ENCODE measurements at places on chromosomes 1 and 21.
A peak's percentile ranks its signal among the peaks of the same experiment; 100 is the strongest.

DNA sequence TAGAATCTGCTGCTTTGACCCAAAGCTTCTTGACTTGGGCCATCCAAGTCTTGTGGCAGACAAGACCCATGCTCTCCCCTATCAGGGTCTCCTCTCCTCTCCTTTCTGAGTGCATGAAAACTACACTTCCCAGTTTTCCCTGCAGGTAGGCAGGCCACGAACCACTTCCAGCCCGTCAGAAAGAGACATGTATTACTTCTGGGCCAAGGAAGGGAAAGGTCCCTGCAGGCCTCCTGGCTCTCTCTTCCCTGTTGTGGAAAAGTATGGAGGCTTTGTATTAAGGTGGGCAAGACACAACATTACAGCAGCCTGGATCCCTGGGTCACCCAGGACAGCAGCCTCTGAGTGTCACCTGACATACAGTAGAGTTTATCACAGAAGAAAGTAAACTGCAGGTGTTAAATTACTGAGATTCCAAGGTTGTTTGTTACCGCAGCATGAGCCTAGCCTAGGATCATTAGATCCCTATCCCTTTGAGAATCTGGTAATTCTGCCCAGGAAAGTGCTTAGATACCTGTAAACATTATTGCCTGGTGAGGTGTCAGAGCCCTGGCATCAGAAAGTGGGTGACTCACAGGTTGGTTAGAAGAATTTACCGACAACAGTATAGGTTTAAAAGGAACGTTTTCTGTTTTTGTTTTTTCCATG, 717.3 kb downstream of the MATN1 start:
- DNase-seq = no peak

- DNase-seq = no peak
Measured at GRCh38 chr1:68633141-68633919, 136.4 kb upstream of the DEPDC1 start.

DNA sequence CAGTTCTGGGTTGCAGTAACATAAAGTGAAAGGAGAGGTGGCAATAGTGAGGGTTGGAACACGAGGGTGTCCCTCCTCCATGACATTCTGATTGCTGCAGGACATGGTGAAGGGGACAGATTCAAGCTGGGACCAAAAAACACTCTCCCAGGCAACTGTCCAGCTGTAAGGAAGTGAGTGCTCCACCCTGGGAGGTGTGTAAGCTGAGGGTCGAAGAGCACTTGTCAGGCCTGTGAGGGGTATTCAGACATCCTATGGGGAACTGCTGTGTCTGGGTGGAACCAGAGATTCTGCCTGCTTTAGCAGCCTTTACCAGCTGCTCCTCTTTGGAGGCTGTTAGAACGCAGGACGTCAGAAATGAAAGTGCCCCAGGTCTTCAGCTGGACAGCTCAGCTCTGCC, 212.1 kb downstream of the TRABD2B start:
- no peak for DNase-seq

GRCh38 chr1:70528590-70529333, 117.7 kb downstream of the CTH start:
- DNase-seq = peak; percentile 20

GRCh38 chr21:15823486-15824150, 93.8 kb downstream of the USP25 start:
- DNase-seq = no peak

- DNase-seq = no peak
Measured at GRCh38 chr1:186662752-186663151, 17.5 kb downstream of the PTGS2 start.

DNA sequence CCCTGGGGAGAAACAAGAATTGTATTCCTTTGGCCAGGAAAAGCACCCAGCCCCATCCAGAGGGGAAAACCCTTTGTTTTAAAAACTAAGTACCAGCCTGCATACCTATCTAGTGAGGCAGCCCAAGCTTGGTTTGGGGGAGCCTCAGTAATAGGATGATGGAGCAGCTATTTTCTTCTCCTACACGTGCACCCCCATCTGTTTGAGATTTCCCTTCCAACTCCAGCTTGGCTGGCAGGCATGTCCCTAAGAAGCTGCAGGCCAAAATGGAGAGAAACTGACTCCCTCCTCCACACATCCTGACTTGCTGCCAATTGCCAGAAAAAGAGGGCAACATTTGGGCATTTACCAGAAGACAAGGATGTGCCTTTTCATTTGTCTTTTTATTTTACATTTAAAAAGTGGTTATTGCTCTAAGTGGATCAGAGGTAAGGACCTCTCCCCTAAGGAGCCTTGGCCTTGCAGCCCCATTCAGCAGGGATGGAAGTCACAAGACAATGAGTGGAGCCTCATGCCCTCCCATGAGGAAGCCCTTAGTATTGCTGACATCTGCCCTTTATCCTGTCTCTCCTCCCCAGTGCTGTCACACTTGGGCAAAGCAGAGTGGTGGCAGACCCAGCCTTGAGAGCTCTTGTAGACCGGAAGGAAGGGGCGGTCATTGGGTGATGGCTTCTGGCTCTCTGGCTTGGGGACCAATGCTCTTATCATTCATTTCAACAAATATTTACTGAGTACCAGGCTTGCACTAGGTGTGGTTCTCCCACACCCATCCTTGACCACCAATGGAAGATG, 8.6 kb downstream of the FNDC5 start:
- DNase-seq = no peak

- no peak for DNase-seq
Measured at GRCh38 chr1:245306628-245307410, 152.0 kb downstream of the KIF26B start.

DNA sequence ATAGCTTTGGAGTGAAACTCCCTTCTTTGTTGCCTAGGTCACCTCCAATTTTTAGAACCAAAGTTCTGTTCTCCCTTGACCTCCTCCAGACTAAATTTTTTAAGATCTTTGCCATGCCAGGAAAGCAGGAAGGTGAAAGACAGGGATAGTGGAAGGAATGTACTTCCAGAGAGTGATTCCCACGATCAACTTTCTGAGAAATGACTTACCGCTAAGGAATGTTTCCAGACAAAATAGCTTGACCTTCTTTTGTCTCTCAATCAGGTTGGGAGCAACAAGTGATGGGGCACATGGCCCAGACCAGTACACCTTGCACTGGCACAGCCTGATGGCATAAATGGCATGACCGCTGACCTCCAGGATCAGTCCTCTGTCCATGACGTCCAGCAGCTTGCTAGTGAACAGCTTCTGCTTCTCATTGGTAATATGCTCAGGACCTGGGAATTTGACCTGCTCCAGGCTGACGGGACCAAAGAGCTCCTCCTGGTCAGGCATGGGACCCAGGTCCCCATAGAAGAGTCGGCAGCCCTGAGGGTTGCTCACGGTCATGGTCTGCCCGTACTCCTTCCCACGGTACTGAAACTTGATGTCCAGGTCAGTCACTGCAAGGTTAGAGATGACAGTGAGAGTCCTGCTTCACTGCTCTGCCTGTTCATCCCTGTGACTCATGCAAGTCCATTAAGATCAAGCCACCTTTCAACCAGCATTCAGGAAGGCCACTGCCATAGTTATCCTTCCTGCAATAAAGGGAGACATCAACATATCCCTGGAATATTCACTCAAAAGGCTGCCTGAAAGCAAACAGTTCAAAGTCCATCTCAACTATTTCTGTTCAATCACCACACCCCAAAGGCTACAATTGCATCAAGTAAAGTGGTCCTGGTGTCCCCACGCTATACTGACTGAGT, 6.2 kb upstream of the C1orf74 start:
- no peak for DNase-seq

GRCh38 chr1:46687093-46687659, 15.5 kb downstream of the TEX38 start:
- DNase-seq = no peak

DNA sequence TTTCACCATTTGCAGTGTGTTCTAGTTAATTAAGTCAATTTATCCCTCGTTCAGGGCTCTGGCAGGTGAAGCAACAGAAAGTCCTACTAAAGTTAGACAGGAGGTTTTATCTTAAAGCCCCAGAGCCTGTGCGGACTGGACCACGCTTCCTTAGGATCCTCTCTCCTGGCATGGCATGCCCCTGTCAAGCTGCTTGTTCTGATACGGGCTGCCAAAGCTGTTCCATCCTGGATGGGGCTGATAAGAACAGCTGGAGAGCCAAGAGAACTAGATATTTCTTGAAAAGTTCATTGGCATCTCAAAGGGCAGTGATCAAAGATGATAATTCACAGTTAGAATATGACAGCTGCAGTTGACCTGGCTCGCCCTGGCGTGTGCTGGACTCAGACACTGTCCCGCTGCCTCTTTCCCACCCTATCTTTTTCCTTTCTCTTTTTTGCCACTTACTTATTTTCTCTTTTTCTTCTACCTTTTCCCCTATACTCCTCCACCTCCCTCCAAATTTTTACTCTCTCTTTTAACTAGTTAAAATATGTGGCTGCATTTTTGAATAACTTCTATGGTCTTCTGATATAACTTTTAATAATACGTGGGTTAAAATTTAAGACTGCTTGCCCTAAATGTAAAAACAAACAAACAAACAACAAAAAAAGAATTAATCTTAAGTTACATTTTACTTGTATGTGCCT, 96.7 kb downstream of the ABCA4 start:
- DNase-seq = no peak

GRCh38 chr1:9760824-9761223, 62.9 kb downstream of the CLSTN1 start:
- DNase-seq = no peak

GRCh38 chr1:179167418-179167777, 62.1 kb downstream of the ABL2 start:
- DNase-seq = no peak

DNA sequence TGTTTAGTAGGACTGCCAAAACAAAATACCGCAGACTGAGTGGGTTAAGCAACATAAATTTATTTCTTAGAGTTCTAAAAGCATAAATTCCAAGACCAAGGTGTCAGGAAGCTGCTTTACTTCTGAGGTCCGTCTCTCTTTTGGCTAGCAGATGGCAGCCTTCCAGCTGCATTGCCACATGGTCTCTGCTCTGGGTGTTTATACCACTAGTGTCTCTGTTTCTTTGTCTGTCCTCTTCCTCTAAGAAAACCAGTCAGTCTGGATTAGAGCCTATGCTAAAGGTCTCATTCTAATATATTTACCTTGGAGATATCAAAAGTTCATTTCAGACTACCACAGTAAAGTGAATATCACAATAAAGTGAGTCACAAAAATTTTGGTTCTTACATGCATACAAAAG, 519.8 kb downstream of the COL11A1 start:
- DNase-seq = no peak

GRCh38 chr1:112341986-112342385, 54.0 kb upstream of the CTTNBP2NL start:
- no peak for DNase-seq

- DNase-seq = peak; percentile 45
Measured at GRCh38 chr1:85692730-85693314, 15.4 kb downstream of the ZNHIT6 start.

GRCh38 chr1:188343914-188344313, 1515.2 kb downstream of the PLA2G4A start:
- DNase-seq = no peak

GRCh38 chr1:233543338-233544255, 70.3 kb upstream of the KCNK1 start:
- DNase-seq = peak; percentile 88

GRCh38 chr1:12113433-12114339, 50.6 kb downstream of the TNFRSF8 start:
- no peak for DNase-seq

GRCh38 chr1:206958144-206958543, 11.9 kb upstream of the PIGR start:
- DNase-seq = no peak

DNA sequence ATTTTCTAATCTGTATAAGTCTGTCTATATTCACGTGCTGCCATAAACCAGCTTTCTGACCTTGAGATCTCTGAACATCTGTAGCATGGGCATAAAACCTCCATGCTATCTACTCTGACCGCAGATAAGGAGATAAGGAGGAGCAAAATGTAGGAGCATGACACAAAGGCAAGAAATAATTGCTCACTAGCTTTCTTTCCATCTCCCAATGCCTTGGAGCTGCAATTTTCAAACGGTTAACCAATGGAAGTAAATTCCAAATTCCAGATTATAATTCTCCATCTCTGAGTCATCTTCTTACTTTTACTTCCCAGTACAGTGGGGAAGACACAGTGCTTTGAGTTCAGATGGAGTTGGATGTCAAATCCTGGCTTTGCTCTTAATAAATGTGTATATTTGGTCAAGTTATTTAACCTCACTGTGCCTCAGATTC, 41.6 kb downstream of the CD58 start:
- DNase-seq = no peak

- no peak for DNase-seq
Measured at GRCh38 chr1:195709821-195710220, 898.4 kb downstream of the KCNT2 start.

GRCh38 chr1:234913278-234913649, 215.4 kb downstream of the TOMM20 start:
- no peak for DNase-seq

DNA sequence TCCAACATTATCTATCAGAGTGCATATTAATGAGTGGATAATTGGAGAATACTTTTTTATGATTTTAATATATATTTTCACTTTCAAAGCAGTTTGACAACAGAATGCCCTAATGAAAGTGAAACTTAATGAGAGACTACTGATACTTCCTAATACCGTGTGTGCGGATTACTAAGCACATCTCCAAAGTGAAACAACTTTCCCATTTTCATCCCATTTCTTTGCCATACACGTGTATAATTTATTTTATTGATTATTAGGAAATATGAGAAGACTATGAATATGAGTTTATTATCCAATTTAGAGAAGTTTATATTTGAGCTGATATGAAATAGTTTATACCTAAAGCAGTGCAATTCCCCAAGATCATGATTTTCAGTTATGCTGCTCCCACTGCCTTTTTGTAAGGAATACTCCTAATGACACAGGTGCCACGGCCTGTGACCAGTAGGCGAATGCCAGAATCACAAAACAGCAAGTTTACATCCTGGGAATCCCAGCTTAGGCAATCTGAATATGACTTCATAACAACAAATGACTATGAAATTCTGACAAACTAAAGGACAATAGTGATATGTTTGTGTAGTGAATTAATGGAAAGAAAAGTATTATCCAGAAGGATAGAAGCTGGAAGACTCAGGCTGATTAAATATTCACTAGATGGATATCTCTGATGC, 202.9 kb downstream of the NCAM2 start:
- DNase-seq = no peak

GRCh38 chr1:198723127-198723526, 84.3 kb downstream of the PTPRC start:
- no peak for DNase-seq

GRCh38 chr1:202806845-202807450, 1.3 kb downstream of the KDM5B start:
- DNase-seq = no peak

GRCh38 chr1:99768524-99769245, 2.2 kb upstream of the FRRS1 start:
- DNase-seq = no peak

All from A549 (cell line).